ENCODE measurements at places on chromosomes 11 and 22. TPM values are rescaled to one million over a fixed set of nuclear protein-coding genes. Genes with fewer than 3 reads are reported as not detected.
A peak's percentile ranks its signal among the peaks of the same experiment; 100 is the strongest.

Gene SLC22A6
- 8.4 TPM for total RNA-seq

Gene RAC2
- not detected for total RNA-seq

Gene ANKRD13D
- total RNA-seq: 49.4 TPM

Gene CRYBB3
- not detected for total RNA-seq

Gene NEFH
- total RNA-seq: 0.47 TPM

Gene F2
- total RNA-seq: 0.16 TPM

Gene CALCA
- not detected for total RNA-seq

Gene C11orf42
- not detected for total RNA-seq

Gene XKR3
- total RNA-seq: not detected

Gene P4HA3
- not detected for total RNA-seq

Gene VSTM5
- total RNA-seq: 1.1 TPM

DNA sequence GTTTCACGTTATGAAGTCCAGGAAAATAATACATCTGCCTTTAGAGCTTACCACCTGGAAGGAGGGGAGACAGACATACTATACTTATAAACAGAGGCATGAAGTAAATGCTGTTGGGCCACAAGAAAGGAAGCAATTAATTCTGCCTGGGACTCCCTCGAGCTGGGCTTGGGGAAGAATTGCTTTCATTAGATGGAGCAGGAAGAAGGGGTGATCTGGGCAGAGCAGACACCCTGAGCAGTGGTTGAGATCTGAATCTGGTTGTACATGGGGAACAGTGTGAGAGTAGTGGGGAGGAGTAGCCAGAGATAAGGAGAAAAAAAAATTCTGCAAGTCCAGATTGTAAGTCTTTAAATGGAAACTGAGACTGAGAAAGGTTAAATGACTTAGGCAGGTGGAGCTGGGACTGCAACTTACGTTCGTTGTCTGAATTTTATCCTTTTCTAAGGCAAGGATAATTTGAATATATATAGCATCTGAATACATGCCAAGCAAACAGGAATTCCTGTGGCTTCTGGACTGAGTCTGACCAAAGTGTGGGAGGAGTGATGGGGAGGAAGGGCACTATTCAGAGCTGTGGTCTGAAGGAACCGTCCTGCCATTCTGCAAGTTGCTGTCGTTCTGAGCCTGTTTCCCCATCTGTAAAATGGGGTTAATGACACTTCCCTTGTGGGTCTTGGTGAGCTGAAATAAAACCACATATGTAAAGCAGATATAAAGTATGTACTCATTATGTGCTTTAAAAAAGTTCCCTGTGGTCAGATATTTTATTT is 7.9 kb downstream of the NCAM1 start:
- no peak for DNase-seq

DNA sequence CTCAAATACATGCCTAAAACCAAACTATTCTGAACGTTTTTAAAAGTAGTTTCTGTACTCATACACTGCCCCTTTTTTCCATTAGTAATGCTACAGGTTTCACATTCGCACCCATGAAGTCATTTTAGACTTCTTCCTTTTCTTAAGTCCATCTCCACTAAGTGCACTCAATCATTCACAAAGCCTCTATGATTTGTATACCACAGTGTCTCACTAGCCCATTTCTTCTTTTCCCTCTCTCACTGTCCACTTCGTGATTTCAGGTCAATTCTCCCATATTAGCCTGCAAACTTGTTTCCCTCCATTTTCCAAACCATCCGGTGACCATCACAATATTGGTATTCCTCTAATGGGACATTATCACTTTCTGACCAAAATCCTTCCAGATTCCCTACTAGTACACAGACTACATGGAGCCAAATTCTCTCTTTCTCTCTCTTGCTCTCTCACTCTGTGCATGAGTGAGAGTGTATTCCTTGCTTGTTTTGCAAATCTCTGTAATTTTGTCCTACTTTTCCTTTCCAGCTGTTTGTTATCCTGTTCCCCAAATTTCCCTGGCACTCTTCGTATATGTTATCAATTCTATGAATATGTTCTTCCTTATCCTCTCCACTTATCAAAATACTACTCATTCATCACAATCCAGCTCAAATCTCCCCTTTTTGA is 3.4 kb upstream of the ZC3H12C start:
- no peak for DNase-seq

- no peak for DNase-seq
These were observed 44.1 kb upstream of the MN1 start for GRCh38 chr22:27845644-27846043.

DNA sequence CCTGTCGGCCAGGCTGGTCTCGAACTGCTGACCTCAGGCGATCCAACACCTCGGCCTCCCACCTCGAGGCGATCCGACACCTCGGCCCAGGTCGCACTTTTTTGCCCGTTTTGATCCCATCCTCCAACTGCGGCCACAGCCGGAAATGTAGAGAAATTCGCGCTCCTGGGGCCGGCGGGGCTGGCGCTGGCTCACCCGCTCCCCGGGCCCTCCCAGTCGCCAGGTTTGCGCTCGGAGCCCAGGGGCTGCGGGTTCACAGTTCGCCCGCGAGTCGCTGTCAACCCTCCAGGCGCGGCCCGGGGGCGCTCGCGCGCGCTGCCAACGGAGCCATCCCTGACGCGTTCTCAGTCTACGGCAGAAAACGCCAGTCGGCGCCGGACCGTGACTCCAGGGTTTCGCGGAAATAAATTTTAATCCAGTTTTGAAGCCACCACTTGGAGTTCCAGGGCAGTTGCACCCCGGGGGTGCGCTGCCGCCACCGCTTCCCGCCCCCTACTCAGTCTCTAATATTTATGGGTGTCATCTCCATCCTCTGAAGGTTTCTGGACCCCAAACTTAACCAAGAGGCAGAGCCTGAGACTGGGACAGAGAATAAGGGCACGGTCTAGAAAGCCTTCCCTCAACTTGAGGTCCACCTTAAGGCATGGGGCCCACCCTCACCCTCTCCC is 1.5 kb upstream of the KLHDC7B start:
- DNase-seq: no peak

- no peak for DNase-seq
These were observed 93.1 kb downstream of the TP53I11 start for GRCh38 chr11:44857490-44858090.

DNA sequence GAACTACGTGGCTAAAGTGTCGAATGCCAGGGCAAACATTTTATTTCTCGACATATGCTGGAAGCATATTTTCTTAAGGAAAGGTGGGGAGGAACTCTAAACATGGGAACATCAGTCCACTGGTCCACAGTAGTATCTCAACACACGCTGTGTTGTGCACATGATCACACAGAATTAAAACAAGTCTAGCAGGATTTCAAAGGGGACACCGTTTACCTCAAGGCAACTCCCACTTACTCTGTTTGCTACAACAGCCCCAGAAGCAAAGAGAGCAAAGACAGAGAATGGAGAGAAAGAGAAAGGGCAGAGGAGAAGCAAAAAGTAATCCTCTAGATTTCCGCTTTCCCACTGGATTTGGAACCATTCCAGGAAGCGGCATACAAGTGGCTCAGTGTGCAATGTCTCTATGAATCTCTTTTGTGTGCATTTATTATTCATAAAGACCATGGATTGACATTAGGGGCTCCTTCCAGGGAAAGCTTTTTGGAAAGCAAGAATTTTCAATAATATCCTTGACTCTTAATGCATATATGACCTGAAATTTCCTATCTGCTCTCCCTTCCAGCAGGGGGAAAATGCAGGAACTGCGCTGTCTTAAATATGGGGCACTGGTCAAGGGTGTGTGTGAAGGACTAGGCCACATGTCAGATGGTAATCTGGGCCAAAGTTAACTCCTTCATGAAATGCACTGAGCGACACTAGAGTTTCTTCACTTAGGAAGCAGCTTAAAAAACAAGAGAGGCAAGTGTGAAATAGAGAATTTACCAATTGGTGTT is 34.8 kb upstream of the CCDC34 start:
- no peak for DNase-seq

GRCh38 chr11:47259232-47259977 is 1.6 kb downstream of the NR1H3 start:
- no peak for DNase-seq

- DNase-seq: no peak
These were observed 73.1 kb upstream of the KCNA4 start for GRCh38 chr11:30089921-30090320.

GRCh38 chr11:1461826-1462697 is 24.5 kb downstream of the MOB2 start:
- DNase-seq: no peak

- DNase-seq: no peak
These were observed 28.0 kb upstream of the TMEM45B start for GRCh38 chr11:129787532-129788155.

GRCh38 chr22:36770513-36771231 is 5.2 kb downstream of the IFT27 start:
- DNase-seq: no peak

DNA sequence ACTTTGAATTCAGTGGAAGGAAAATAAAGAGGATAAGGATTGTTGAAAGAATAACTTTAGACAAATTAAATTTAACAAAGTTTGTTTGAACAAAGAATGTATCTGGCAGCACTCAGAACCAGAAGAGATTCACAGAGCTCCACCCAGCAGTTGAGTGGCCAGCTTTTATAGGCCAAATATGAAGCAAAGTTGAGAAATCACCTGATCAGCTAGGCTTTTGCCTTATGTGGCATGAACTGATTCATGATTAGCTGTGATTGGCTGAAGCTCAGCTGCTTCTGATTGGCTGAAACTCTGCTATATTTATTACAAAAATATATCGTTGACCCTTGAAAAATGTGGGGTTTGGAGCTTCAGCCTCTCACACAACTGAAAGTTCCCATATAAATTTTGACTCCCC is 62.6 kb downstream of the PIWIL4 start:
- DNase-seq: no peak

DNA sequence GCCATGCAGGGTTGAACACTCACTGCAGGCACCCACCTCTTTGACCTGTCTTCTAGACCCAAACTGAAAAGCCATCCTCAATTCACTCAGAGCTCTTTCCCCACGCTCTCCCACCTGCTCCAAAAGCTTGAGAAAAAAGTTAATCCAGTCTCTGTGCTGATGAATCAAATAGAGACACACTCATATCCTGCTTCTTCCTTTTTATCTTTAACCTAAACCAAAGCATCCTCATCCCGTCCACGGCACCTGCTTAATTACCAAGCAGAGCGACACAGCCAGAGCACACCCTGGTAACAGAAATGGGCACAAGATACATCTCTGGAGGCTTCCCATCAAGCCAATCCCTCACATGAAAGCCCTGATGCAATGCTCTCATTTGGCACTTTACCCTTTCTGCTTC is 102.6 kb downstream of the PLEKHA7 start:
- no peak for DNase-seq

GRCh38 chr22:16917144-16918003 is 90.6 kb downstream of the GAB4 start:
- peak; percentile 44 for DNase-seq

DNA sequence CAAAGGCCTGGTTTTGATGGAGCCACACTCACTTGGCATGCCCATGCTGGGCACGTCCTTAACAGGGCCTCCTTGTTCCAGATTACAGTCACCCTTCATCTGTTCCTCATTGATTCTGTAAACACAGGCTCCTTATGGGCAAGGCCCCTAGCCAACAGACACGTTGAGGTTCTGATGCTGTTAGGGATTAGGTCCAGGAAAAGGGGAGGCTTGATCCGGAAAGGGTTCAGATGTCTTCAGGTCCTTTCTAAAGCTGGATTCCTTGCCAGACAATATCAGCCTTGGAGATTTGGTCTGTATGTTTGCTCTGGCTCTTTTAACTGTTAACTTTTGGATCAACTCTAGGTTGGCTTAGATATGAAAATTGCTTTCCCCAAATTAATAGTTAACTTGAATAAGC is 46.9 kb upstream of the PRSS23 start:
- no peak for DNase-seq

DNA sequence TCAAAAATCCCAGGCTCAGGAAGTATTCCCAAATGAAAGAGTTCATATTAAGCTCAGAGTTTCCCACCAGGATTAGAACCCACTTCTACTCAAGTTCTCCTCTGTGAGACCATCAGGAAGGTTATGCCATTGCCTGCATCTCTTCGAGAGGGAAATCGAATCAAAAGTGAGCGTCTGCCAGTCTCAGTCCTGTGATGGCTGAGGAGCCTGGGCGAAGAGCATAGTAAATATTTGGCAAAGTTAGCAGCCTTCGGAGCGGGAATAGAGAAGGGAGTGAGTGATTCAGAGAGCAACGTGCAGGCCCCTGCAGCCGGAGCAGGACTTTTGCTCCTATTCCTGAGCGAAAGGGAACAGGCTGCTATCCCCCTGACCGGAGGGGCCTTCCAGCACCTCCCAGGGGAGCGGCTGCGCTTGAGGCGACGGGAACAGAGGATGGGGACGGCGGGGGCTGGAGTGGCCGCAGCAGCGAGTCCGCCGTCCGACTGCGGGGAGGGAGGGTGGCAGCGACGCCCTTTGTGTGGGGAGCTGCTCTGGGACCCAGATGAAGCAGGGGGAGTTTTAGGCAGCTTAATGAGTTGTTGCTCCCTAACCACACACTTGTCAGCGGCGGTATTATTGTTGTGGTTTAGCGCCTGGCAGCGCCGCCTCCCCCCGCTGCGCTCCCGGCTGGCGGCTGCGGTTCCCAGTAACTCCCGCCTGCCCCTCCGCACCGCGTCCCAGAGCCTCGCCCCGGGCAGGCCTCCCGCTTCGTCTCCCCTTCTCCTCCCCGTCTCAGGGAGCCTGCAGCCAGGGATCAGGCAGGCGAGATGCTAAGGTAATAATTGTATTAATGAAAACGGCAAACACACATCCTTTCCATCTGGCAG is 21.7 kb upstream of the NRGN start:
- DNase-seq: no peak

- DNase-seq: no peak
These were observed 164.4 kb downstream of the BRD1 start for GRCh38 chr22:49663311-49663711.

GRCh38 chr22:28051787-28052356 is 132.8 kb upstream of the PITPNB start:
- DNase-seq: no peak

- no peak for DNase-seq
These were observed 30.7 kb downstream of the TOM1 start for GRCh38 chr22:35330258-35330861.

DNA sequence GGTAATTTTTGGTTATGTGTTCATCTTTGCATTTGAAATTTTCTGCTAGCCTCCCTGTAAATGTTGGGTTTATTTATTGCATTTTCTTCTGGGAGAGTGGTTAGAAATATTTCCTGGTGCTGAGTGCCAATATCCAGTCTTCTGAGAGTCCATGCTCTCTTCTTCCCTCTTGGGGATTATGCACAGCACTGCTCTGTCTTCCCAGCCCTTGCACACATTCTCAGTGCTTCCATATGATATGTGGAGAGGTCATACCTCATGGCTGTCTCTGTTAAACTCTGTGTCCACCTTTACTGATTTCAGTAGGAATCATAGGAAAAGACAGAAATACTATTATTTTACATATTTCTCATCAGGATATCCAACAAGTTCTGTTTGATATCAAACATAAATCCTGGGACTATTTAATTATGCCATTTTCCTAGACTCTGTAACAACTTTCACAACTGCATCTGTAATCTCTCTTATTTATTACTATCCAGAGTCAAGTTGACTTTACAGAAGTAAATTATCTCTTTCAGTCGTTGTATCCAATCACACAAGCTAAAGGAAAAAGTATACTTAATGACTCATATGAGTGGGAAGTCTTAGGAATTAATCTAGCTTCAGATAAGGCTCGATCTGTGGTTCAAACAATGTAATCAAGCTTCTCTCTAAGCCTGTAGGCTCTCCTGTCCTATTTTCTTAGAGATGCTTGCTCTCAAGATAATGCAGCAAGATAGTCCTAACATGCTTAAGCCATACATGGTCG is 2.7 kb upstream of the NXPE1 start:
- no peak for DNase-seq

GRCh38 chr11:92104349-92104748 is 120.3 kb upstream of the FAT3 start:
- DNase-seq: no peak

Data from occipital lobe (tissue), 3 donors.